ENCODE measurements at places on chromosomes 1 and 21.

DNA sequence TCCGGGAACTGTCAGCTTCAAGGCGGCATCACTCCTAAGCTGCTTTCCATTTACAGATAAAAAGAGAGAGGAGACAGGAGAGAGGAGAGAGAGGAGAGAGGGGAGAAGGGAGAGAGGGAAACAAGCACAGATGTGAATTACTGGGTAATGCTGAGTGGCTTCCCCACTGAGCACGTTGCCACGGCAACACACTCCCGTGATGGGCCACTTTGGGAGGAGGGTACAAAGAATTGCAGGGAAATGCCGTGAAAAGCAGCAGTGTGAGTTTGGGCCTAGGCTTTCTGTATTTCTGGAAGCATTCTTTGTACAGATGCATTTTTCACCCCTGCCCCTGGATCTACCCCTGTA lies 128.0 kb upstream of the IRF2BP2 start:
- DNase-seq = no peak

- peak; percentile 78 for DNase-seq
Measured at GRCh38 chr1:211589782-211590721, 11.1 kb upstream of the SLC30A1 start.

- DNase-seq = no peak
Measured at GRCh38 chr1:189970331-189971230, 507.1 kb downstream of the BRINP3 start.

- no peak for DNase-seq
Measured at GRCh38 chr1:85318217-85318616, 41.8 kb upstream of the BCL10 start.

DNA sequence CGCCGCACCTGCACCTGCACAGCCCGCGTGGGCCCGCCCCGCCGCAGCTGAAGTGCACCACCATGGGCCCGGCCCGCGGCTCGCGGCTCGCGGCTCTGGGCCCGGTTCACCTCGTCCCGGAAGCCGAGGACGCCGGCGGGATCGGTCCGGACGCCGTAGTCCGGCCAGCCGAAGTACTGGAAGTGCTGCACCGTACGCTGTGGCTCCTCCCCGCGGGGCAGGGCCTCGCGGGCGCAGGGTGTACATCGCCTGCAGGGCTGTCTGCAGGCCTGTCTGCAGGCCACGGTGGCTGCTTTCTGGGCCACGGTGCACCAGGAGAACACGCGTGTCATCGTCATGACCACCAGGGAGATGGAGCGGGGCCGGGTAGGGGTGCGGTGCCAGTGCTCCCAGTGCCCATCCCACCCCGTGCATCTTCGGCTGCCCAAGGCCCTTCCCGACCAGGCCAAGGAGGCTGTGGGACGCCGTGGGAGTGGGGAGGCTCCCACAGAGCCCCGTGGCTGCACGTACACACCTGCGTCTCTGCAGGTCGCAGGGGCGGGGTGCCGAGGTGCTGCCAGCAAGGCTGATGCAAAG lies 6.7 kb downstream of the RNF223 start:
- DNase-seq = no peak

- peak; percentile 11 for DNase-seq
Measured at GRCh38 chr1:34684266-34684665, 70.6 kb upstream of the GJB5 start.

DNA sequence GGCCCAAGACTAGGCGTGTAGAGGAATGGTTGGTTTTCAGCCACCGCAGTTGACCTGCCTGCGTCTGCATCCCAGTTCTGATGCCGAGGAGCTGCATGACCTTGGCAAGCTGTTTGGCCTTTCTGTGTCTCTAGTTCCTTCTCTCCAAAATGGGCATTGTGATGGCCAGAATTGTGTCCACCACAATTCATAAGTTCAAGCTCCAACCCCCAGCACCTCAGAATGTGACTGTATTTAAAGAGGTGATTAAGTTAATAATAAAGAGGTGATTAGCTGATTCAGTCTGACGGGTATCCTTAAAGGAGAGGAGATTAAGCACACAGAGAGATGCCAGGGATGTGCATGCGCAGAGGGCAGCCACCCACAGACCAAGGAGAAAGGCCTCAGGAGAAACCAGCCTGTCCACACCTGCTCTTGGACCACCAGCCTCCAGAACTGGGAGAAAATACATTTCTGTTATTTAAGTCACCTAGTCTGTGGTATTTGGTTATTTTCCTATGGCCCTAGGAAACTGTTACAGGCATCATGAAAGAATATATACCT lies 28.5 kb downstream of the MAB21L3 start:
- no peak for DNase-seq

DNA sequence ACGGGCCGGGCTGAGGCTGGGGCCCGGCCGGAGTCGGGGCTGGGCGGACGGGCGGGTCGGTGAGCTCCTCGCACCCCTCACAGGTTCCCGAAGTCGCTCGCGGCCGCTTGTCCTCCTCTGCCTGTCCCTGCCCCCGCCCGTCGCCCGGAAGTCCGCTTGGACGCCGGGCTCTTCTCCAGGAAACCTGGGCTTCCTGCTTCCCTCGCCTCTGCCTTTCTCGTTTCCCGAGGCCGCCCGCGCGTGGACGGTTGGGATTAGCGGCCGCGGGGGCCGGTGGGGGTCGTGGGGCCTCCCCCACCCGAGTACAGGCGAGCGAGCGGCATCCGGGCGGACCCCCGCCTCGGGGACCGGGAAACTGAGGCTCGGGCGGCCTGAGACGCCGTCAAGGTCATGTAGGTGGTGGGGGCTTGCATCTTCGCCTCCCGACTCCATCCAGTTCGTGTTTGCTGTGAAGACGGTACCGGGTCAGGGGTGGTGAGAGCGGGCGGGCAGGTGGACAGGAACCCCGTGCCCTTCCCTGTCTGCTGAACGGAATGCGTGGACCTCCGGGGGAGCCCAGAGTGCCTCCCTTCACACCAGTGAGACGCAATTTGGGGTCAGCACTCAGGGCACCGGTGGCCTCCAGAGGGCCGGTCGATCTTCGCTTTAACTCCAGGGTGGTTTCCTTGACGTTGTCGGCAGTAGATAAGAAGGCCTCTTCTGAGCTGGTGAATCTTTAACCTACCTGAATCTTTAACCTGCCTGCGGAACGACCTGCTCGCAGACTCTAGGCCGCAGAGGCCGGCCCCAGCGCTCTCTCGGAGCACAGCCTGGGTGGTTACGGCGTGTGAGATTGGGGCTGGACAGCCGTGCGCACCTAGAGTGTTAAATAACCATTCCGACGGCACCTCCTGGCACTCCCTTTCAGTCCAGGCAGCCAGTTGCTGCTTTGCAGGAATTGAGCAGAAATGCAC lies 686 bp downstream of the ARF1 start:
- DNase-seq = no peak

DNA sequence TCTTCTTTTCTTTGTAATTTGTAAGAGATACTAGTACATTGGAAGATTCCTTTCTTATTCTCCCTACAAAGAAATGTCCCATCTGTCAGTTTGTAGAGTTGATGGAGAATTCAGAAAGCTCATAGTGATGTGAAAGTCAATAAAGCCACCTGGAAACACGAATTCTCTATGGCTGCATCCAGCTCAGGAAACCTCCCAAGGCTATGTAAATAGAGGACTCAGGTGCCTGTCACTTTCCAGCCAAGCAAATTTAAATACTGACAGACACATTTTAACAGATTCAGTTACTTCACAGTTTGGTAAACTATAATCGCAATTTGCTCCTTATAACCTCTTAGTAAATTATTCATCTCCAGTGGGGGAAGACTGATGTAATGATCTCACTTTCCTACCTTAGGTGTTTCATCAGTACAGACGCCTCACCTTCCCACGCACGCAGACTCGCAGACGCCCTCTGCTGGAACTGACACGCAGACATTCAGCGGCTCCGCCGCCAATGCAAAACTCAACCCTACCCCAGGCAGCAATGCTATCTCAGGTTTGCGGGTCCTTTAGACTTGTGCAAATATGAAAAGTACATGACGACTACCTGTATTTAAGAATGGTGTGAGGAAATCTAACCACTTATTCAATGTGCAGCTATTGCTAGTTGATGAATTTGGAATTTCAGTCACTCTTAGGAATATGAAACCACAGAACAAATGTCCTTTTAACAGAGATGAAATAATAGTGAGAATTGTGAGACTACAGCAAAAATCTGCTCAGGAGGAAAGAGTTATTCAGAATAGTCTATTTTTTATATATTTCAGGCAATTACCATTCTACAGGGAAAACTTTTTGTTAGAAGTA lies 60.6 kb downstream of the PTPRC start:
- no peak for DNase-seq

DNA sequence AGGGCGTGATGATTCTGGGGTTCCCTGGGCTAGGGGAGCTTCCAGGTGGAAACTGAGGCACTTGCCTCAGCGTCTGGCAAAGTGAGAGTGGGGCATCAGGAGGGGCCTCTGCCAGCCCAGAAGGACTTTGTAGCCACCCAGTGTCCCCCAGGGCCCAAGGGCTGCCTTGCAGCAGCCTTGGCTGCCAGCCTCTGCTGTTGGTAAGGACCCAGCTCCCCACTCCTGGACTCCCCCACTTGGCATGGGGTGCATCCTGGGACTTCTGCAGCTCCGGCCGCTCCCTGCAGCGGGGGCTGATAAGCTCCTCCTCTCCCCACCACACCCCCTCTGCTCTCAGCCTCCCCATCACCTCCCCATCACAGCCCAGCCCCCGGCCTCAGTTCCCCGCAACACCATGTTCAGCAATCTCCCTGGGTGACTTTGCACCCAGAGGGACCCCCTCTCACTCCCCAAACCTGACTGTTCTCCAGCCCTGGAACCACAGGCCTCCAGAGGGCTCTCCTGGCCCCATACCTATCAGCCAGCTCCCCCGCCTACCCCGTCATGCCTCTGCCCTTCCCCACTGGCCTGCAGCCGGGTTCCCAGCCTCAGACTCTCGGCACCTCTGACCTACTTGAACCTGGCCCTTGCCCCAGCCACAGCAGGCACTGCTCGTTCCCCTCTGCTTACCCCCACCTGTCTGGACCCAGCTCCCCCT lies 113.0 kb downstream of the CRYAA start:
- no peak for DNase-seq

GRCh38 chr1:98351561-98351960 lies 310.0 kb upstream of the SNX7 start:
- no peak for DNase-seq

GRCh38 chr1:145956781-145957442 lies 905 bp downstream of the LIX1L start:
- DNase-seq = no peak

DNA sequence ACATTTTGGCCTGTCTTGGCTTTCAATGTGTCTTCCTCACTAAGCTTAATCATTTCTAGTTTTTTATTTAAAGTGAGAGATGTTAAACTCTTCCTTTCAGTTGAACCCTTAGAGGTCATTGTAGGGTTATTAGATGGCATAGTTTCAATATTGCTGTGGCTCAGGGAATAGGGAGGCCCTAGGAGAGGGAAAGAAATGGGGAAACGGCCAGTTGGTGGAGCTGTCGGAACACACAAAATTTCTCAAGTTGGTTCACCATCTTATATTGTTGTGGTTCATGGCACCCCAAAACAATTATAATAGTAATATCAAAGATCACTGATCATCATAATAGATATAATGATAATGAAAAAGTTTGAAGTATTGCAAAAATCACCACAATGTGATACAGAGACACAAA lies 31.4 kb upstream of the KAZN start:
- DNase-seq = no peak

DNA sequence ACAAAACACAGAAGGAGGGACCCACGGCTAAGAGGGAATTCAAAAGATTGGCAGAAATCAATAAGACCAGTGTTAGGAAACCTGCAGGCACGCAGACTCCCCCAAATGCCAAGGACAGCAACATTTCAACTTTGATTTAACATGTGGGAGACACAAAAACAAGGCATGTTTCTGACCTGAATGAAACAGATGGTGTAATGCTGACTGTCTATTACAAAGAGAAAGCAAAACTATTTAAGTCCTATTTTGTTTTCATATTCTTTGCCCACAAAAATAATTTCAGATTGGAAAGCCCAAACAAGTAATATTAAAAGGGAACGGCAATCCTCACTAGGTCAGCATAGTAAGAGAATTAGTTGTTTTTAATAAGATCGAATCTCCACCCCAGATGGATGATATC lies 107.9 kb downstream of the S1PR1 start:
- DNase-seq = no peak

GRCh38 chr1:231699784-231700183 lies 73.2 kb downstream of the DISC1 start:
- DNase-seq = peak; percentile 20

- DNase-seq = no peak
Measured at GRCh38 chr1:231729544-231729943, 103.0 kb downstream of the DISC1 start.

- no peak for DNase-seq
Measured at GRCh38 chr21:16071761-16072160, 342.0 kb downstream of the USP25 start.

GRCh38 chr21:33300701-33301631 lies 23.8 kb upstream of the IFNAR1 start:
- DNase-seq = peak; percentile 91

- no peak for DNase-seq
Measured at GRCh38 chr21:28822486-28823335, 170.0 kb downstream of the LTN1 start.

DNA sequence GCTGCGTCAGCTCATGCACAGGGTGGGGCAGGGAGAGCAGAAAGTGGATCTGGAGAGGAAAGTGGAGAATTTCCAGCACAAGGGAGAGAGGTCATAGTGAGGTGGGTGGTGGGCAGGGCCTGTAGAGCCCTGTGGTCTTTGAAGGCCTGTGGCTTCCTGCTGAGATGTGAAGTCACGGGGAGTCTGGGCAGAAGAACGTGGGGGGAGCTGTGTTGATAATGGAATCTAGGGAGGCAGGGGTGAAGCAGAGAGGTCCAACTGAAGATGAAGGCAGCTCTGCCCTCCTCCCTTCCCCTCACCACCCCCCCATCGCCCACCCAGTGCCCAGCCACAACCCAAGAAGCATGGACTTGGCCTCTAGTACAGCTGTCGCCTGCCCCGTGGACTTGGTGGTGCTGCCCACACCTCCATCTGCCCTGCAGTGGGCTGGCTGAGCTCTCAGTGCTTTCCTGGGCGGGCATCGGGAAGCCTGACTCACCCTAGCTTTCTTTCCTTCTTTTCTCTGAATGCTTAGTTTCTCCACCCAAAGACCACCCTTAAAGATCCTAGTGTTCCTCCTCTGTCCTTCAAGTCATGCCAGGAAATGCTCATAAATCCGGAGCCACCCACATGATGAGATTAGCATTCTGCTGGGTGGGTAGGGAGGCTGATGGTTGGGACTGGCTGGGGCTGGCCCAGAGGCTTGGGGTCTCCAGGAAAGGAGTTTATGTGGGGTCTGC lies 186.1 kb downstream of the TRABD2B start:
- DNase-seq = no peak

DNA sequence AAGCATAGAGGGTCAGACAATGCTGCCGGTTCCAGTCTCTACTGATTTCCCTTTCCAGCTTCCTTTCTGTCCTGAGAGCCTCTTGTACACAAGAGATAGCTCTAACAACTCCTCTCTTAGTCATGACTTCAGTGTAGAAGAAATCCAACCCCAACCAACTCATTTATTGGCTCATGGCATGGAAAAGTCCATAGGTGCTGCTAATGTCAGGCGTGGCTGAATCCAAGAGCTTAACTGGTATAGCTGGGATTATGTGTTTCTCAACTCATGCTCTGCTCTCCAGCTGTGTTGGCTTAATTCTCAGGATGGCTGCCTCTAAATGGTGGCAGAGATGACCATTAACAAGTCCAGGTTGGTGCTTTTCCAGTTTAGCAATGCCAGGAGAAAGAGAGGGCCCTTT lies 12.4 kb upstream of the THRAP3 start:
- DNase-seq = no peak
